Psoas muscle (tissue), 8 donors: ENCODE measurements at places on chromosomes 3 and 15. TPM values are rescaled to one million over a fixed set of nuclear protein-coding genes. Genes with fewer than 3 reads are reported as not detected.

The ARNT2 gene
- total RNA-seq: 2.7 TPM

DNA sequence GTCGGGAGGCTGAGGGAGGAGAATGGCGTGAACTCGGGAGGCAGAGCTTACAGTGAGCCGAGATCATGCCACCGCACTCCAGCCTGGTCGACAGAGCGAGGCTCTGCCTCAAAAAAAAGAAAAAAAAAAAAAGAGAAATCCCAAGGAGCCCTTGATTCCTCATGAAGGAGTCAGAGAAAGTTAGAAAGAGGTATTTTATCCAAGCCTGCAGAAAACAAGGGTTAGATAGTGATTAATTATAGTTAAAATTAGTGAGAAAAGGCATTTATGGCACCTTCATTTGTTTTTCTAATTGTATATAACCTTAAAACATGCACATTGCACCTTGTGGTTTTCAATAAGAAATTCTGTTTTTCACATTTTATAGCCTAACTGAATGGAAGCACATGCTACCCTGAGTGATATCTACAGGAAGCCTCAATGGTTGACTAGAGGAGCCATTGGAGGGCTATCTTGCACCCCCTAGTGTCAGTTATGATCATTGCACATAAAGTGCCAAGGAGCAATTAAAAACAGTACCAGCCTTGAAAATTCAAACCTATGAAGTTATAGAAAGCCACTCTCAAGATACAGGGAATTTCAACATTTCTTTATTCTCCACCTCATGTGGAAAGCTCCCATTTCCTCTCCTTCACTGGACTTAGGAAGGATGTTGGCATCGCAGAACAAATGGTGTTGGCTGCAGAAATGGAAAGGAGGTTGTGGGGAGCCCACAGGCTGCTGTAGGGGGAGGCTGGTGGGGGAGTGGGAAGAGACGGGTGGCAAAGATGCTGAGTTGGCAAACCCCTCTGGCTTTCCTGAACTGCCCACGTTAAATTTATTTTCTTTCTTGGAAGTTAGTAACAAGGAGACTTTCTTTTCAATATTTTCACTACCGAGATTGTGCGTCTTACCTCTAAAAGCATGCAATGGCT, 48.5 kb downstream of the ITGA11 start:
- DNase-seq: no peak

The STRIT1 gene
- 1,417 TPM for total RNA-seq

The CACNA1D gene
- 0.28 TPM for total RNA-seq

DNA sequence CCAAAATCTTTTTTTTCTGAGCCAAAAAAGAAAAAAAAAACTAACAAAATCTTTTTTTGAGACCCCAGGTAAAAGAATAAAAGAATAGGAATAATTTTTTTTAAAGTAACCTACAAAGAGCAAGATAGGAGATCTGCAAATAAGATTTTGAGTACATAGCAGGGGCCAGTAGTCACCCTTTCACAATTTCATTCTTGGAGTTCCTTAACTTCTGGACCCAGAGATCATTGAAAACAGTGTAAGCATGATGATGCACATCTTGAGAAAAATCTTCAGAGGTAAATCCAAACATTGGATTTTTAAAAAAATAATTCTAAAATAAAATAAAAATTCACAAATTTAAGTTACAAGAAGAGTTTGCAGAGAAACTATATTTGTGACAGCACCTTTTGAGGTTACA, 18.8 kb downstream of the TFRC start:
- no peak for DNase-seq

GRCh38 chr3:68876112-68876713, 56.1 kb downstream of the TAFA4 start:
- DNase-seq: no peak

GRCh38 chr3:147090461-147090860, 315.9 kb downstream of the ZIC4 start:
- no peak for DNase-seq

The GOLGA6L7 gene
- not detected for total RNA-seq

The C15orf62 gene
- total RNA-seq: not detected

The RHOV gene
- total RNA-seq: not detected

GRCh38 chr3:187265461-187265955, 26.0 kb downstream of the MASP1 start:
- no peak for DNase-seq

The KATNBL1 gene
- total RNA-seq: 19.5 TPM

DNA sequence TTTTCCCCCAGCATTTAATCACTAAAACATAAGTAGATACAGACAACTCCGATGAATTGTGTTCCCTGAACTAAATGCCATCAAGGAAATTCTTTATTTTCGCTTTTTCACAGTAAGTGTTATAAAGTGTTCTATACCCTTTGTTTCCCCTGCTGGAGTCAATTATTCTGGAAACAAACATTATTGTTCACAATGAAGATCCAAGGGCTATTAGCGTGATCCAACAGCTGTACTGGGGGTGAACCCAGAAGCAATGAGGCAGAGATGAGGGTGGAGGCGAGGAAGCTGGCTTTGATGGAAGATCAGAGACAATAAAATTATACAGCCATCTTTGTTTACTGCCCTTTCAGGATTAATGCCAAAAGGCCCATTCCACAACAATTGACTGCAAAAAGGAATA, 250.3 kb upstream of the IGF1R start:
- no peak for DNase-seq

The CISH gene
- 74.5 TPM for total RNA-seq

The QTRT2 gene
- total RNA-seq: 8.2 TPM

DNA sequence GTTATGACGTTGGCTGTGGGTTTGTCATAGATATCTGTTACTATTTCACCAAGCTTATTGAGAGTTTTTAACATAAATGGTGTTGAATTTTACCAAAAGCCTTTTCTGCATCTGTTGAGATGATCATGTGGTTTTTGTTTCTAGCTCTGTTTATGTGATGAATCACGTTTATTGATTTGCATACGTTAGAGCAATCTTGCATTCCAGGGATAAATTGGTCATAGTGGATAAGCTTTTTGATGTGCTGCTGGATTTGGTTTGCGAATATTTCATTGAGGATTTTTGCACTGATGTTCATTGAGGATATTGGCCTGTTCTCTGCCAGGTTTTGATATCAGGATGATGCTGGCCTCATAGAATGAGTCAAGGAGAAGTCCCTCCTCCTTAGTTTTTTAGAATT, 117.8 kb downstream of the DOCK3 start:
- DNase-seq: no peak

GRCh38 chr3:138184994-138185393, 2.1 kb upstream of the ARMC8 start:
- DNase-seq: no peak

The ARL14 gene
- not detected for total RNA-seq

DNA sequence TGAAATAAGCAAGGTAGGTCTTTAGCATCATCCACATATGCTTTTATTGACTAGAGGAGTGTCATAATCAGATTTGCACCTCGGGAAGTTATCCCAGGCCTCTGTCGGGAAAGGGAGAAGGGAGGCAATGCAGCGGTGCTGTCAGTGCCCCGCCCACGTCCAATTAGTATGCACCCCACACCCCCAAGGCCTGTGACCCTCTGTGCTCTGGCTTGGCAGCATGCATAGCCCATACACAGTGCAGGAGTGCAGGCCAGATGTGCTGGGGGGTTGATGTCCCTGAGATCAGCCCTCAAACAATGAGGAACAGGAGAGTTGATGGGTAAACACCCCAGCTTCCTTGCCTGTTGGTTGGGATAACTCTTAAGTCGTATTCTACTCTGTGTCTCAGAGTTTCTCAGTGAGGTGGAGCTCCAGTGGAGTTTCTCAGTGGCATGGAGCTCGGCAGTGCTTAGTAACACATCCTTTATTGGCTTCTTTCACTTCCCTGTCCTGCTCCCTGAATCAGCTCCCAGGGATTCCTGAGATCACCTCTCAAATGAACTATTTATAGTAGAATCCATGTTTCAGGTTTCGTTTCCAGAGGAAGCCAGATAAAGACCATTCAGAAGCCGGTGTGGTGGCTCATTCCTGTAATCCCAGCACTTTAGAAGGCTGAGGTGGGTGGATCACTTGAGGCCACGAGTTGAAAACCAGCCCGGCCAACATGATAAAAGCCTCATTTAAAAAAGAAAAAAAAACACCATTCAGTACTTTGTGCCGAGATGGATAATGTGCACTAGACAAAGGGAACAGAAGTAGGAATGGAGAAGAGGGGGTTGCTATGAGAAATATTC, 26.7 kb upstream of the NDUFB4 start:
- no peak for DNase-seq

The ITGA11 gene
- 0.52 TPM for total RNA-seq

GRCh38 chr3:13860001-13860400, 19.9 kb downstream of the WNT7A start:
- DNase-seq: no peak

GRCh38 chr3:126256251-126256650, 75.9 kb upstream of the ALDH1L1 start:
- no peak for DNase-seq

- no peak for DNase-seq
Measured at GRCh38 chr3:57943525-57944495, 64.4 kb upstream of the FLNB start.

GRCh38 chr15:36497901-36498300, 81.5 kb upstream of the CDIN1 start:
- no peak for DNase-seq

DNA sequence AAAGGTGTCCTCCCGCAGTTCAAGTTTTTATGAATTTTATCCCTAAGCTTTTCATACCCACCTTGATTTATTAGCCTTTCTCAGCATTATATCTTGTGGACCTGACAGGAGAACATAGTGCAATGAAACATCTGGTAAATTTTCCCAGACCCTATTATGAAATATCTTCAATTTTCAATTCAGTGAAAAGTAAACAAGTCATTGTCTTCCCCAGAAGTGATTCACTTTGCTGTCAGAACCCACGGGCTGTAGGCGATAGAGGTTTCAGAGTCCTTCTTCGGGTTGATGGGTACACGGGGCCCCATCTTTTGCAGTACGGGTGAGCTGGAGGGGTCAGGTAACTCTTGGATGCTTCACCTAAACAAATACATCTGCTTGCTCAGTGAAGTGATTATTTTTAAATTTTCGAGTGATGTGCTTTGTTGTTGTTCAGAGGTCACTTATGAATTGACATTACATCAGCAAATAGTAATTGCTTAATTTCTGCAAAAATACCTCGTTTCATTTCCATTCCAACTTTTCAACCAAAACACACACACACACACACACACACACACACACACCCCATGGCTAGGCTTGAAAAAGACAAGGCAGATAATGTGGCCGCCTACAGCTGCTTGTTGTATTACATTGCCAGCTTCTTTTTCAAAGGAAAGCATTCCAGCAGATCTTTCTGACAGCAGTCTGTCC, 102.9 kb downstream of the SEMA6D start:
- no peak for DNase-seq

The DOCK3 gene
- 0.87 TPM for total RNA-seq

The OSBPL10 gene
- total RNA-seq: 4.6 TPM

DNA sequence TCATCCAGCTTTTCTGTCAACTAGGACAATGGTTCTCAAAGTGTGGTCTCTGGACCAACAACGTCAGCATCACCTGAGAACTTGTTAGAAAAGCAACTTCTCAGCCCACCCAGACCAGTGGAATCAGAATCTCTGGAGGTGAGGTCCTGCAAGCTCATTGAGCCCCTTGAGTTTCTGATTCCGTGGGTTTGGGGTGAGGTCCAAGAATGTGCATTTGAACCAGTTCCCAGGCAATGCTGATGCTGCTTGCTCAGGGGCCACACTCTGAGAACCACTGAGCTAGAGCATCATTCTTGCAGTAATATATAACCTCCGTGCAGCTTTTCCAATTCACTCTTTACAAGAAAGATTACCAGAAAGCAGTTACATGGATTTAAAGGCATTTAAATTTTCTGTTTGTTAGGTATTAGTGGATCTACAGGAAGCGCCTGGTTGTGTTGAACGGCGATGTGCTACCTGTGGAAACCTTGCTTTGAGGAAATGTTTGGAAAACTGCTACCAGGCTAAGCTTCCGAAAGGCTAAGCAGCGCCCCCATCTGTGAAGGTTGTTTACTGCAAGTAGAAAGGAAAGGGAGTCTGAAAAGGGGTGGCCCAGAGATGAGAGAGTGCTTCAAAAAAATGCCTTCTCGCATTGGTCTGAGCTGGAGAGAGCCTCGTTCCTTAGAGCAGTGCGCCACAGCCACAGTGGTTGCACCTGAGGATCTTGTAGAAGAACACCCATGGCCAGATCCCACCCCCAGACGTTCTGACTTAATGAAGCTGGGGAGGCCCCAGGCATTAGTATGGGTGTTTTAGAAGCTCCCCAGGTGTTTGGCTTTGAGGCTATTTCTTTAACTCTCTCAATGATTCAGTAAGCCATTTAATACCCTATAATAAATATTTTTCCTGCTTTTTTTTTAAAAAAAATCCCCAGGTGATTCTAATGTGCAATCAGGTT, 50.0 kb downstream of the RLBP1 start:
- DNase-seq: no peak

DNA sequence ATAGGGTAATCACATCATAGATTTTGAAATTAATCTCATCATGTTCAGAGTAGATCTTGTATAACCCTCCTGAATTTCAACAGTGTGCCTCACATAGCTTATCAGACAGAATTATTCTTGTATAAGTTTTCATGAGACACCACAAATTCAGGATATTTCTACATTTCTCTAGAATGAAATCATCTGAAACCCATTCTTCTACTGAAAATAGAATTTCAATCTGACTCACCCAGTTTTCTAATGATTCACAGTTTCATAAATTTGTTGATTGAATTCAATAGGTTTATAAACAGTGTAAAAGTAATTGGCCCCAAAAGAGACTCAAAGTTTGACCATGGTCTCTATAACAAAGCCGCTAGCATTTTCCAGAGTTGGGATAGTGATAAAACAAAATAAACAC, 1082.6 kb upstream of the EPHA6 start:
- no peak for DNase-seq

- no peak for DNase-seq
Measured at GRCh38 chr15:79376383-79376782, 55.8 kb upstream of the MINAR1 start.

The FOXL2 gene
- 0.39 TPM for total RNA-seq

DNA sequence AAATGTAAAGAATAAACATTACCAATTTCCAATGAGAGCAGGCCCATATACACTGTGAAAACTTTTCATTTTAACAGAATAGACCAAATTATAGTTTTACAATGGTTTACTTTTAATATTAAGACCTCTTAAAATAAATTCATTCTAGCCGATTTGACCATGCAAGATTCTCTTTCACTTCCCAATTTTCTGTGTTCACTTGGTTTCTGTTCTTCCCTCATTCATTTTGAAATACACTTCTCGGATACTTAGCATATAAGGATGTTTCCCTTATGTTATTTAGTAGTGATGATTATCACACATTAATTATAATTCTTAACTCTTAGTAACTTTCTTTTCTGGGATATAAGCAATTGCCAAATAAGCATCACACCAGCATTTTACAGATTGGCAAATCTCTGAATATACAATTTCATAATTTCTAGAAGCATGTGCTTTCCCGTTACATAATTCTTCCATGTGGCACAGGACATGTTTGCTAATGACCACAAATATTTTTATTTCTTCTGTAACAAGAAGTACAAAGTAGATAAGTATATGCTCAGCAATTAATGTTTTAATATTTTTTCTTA, 13.9 kb downstream of the OR5H15 start:
- no peak for DNase-seq
